ENCODE measurements at places on chromosomes 13 and 19. TPM values are rescaled to one million over a fixed set of nuclear protein-coding genes. Genes with fewer than 3 reads are reported as not detected.
A peak's percentile ranks its signal among the peaks of the same experiment; 100 is the strongest.

DNA sequence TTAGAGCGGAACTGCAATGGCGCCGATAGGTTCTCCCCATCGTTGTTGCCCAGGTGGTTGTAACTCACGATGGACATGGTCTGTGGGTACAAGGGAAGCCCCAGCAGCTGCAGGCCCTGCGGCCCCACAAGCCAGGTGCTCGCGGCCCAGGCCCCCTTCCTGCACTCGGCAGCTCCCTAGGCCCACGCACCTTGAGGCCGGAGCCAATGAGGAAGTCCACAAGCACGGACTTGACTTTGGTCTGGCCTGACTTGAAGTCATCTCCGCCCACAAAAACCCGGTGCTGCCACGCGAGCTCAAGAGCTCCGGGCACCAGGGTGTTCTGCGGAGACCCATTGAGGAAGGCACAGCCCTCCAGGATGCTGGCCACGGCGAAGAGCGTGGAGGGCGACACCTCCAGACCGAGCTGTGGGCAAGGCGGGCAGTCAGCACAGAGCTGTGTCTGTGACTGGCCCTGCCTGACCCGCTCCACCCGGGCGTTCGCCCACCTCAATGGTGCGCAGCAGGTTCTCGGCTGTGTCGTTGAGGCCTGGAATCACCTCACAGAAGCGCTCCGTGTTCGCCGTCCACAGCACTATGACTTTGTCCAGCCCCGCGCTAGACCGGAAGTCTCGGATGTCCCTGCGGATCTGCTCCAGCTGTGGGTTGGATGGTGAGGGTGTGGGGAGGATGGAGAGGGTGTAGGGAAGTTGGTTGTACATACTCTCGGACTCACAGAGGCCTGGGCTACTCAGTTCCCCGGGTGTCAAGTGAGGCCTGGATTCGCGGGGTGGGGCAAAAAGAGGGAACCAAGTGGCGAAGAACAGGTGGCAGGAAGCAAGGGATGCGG is 1.9 kb downstream of the ISYNA1 start:
- no peak for DNase-seq

- peak; percentile 80 for DNase-seq
Measured at GRCh38 chr13:112486386-112487126, 101.4 kb downstream of the TUBGCP3 start.

DNA sequence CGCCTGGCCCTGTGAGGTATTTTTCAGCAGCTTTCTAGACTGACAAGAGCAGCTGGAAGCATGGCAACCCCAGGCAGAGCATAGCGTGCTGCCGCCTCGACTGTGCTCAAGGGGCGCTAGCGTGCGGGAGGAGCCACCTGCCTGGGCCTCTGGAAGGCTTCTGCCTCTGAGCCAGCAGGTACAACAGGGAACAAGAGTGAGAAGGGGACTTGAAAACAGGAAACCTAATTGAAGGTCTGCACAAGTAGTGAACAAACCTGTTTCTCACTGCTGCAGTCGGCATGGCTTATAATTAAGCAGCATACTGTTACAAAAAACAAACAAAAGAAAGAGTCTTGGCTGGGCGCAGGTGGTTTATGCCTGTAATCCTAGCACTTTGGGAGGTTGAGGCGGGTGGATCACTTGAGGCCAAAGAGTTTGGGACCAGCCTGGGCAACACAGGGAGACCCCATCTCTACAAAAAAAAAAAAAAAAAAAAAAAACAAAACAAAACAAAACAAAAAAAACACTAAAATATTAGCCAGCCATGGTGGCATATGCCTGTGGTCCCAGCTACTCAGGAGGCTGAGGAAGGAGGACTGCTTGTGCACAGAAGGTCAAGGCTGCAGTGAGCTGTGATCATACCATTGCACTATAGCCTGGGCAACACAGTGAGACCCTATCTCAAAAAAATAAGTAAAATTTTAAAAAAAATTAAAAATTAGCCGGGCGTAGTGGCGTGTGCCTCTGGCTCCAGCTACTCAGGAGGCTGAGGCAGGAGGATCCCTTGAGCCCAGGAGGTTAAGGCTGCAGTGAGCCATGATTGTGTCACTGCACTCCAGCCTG is 12.6 kb upstream of the GARRE1 start:
- DNase-seq, result no peak

GRCh38 chr13:89279374-89279773 is 1608.2 kb downstream of the SLITRK5 start:
- DNase-seq, result no peak

DNA sequence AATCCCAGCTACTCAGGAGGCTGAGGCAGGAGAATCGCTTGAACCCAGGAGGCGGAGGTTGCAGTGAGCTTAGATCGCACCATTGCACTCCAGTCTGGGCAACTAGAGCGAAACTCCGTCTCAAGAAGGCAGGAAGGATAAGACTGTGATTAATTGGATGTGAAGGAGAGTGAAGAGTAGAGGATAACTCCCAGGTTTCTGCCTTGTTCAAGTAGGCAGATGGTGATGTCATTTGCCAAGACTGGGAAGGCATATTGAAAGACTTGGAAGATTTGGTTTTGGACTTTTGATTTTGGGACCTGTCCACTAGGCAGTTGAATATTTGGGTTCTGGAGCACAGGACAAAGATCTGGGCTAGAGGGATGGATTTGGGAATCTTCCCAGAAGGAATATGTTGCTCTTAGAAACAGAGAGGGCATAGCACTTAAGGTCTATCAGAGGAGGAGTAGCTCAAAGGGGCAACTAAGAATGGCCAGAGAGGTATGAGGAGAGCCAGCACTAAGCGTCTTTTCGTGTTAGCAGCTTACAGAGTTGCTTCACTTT is 20.0 kb downstream of the GARRE1 start:
- no peak for DNase-seq

GRCh38 chr13:54627646-54628372 is 1599.2 kb downstream of the OLFM4 start:
- DNase-seq, result no peak

DNA sequence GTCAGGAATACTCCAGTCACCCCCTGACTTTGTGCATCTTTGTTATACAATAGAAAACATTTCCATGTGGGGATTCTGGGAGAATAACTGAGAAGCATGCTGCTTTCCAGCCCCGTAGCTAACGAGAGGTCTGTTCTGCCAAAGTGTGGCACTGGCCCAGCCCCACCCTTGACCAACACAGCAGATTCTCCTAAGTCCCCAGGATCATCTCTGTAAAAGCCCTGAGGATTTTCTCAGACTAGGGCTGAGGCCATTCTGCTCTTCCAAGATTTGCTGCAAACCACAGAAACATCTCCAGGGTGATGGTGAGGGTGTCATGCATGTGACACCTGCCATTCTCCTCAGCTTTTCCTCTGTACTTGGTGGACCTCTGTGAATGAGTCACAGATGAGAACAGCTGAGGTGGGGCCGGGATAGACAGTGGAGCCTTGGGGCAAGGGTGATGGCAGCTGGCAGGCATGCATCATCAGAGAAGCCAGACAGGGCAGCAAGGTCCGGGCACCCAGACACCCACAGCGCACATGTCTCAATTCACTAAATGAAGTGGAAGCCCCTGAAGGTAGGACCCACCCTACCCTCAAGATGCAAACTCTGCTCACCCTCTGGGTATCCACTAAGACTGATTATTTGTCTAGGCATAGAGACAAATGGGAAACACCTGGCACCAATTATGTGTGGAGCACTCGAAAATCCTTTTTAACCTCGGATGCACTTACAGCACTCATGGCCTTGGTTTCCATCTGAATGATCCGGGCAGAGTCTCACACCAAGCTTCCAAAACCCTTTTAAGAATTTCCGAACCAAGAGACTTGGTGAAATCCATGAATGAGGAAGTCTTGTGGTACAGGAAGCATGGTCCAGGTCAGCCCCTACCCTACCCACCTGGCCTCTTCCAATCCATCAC is 20.1 kb upstream of the DOCK9 start:
- no peak for DNase-seq

DNA sequence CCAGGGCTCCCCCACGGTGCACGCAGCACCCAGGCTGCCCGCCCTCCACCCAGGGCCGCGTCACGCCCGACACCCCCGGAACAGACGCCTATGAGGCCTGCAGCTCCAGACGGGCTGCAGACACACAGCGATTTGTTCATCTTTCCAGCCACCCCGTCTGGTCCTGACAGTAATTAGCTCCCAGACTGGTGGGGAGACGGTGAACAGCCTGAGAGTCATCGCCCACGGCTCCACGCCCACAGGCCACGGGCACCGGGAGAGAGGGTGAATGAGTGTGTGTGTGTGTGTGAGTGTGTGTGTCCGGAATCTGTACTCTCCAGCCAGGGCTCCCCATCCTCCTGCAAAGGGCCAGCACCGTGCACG is 18.1 kb downstream of the GADD45B start:
- DNase-seq, result no peak

- no peak for DNase-seq
Measured at GRCh38 chr19:46349311-46349993, 2.6 kb downstream of the PPP5C start.

DNA sequence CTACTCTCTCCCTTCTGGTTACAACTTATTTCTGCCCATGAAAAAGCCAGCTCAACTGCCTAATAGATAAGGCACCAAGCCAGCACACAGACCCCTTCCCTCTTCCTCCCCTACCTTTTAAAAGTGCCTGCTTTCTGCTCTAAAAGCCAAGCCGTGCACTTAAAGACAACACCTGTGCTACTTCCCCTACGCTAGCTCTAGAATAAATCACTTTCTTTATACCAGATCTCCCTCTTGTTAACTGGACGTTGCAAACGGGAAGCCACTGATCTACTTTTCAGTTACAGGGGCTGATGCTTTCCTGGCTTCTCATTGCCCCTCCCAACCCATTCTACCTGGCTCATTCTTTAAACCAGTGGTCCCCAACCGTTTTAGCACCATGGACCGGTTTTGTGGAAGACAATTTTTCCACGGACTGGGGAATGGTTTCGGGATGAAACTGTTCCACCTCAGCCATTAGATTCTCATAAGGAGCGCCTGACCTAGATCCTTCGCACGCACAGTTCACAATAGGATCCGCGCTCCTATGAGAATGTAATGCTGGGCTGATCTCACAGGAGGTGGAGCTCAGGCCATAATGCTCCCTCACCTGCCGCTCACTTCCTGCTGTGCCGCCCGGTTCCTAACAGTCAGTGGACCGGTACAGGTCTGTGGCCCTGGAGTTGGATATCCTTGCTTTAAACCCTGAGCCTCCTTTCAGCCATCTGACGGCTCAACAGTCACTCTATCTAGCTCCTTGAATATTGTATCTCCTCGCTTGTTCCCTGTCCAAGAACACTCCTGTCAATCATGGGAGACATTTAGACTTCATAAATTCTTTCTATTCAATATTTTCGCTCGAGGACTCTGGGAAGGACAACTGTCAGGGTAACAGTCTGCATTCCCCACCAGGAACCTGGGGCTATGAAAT is 841 bp upstream of the ZNF223 start:
- DNase-seq, result no peak

ATXN8OS gene
- not detected for total RNA-seq

WDR87 gene
- total RNA-seq, result not detected

ACP7 gene
- not detected for total RNA-seq

FNDC3A gene
- 49.4 TPM for total RNA-seq
